ENCODE measurements at places on chromosomes 6 and 20.

DNA sequence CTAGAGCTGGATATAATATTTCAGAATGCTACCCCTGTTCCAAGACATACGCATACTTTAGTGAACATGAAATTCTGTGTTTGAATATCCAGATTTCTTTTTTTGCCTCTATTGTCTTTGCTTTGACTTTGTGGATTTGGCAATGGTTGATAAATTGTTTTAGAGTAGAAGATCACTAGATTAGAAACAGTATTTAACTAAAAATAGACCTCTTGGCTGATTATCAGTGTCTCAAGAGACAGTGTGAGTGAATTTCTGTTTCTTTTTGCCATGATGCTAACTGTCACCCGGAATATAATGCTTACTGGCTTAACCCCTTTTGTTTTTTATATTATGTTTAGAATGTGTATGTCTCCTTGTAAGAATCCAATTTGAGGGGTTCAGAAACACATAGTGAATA, 102.5 kb downstream of the PLCB1 start:
- peak; percentile 72 for DNase-seq

GRCh38 chr20:55760586-55760985, 244.7 kb downstream of the CBLN4 start:
- DNase-seq, result peak; percentile 90

- peak; percentile 13 for DNase-seq
Observed at GRCh38 chr6:30200551-30201281, 12.5 kb downstream of the TRIM26 start.

DNA sequence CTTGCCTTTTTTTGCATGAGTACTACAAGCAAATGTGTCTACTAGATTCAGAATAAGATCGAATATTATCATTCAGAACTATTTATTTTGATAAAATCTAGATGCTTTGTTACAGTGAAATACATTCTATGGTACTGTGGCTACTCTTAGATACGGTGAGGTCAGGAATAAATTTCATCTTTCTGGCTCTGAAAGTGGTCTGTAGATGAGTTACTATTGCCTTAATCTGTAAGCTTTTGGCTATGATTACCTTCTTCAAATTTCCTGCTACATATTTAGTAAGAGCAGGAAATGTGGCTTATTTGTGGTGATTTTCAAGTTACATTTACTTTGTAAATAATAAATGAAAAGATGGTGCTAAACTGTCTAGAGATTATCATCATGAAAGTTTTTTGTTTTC, 50.0 kb downstream of the SCAF8 start:
- no peak for DNase-seq

GRCh38 chr20:50528804-50529351, 18.7 kb downstream of the PTPN1 start:
- no peak for DNase-seq

DNA sequence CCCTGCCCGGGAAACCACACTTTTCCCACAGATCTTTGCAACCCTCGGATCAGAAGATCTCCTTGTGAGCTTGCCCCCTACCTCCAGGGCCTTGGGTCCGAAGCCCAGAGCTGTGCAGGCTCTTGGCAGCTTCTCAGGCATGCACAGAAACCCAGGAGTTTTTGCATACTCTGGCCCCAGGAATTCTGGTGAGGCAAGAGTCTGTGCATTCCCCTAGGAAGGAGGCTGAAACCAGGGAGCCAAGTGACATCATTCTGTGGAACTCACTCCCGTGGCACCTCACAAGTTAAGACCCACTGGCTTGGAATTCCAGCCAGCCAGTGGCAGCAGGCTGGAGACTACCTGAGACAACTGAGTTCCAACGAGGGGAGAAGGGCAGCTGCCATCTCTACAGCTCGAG, 100.1 kb downstream of the TNFRSF21 start:
- DNase-seq, result no peak

DNA sequence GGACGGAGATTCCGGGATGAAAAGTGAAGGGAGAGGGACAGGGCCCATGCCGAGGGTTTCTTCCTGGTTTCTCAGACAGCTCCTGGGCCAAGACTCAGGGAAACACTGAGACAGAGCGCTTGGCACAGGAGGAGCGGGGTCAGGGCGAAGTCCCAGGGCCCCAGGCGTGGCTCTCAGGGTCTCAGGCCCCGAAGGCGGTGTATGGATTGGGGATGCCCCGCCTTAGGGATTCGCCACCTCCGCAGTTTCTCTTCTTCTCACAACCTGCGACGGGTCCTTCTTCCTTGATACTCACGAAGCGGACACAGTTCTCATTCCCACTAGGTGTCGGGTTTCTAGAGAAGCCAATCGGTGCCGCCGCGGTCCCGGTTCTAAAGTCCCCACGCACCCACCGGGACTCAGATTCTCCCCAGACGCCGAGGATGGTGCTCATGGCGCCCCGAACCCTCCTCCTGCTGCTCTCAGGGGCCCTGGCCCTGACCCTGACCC, 55.0 kb upstream of the HLA-A start:
- peak; percentile 47 for DNase-seq

- DNase-seq, result no peak
Observed at GRCh38 chr6:168458101-168458500, 17.1 kb downstream of the SMOC2 start.

DNA sequence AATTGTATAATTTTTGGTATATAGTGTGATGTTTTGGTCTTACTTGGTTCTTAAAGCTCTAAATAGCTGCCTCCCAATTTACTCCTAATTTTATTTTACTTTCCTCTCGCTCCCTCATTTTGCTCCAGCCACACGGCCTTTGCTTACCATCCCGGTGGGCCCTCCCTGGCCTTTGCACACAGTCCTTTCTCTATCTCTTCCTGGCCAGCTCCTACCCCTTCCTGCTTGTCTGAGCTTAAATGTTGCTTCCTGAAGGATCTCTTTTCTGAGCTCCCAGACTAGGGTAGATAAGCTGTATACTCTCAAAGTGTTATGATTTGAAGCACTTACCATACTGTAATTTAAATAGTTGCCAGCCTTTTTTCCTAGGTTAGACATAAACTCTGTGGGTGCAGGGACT, 121.7 kb downstream of the UTRN start:
- DNase-seq, result no peak

- peak; percentile 72 for DNase-seq
Observed at GRCh38 chr6:26056583-26057350, 30.5 kb upstream of the HFE start.

GRCh38 chr20:36181934-36182603, 27.5 kb downstream of the EPB41L1 start:
- DNase-seq, result no peak

DNA sequence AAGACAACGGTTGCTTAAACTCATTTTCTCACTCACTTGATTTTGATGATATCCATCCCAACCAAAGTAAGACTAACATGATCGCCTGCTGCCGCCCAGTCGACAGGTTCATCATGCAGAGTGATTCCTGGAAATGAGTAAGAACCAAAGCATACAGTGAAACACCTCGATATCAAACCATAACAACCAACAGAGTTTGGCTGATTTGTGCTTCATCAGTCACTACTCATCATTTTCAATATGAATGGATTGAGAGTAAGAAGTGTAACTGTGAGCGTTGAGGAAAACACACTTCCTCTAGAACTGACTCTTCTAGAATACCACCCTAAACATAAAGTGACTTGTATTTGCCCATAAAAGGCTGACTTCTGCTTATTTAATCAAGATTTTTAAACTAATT, 29.2 kb upstream of the ALDH8A1 start:
- no peak for DNase-seq

DNA sequence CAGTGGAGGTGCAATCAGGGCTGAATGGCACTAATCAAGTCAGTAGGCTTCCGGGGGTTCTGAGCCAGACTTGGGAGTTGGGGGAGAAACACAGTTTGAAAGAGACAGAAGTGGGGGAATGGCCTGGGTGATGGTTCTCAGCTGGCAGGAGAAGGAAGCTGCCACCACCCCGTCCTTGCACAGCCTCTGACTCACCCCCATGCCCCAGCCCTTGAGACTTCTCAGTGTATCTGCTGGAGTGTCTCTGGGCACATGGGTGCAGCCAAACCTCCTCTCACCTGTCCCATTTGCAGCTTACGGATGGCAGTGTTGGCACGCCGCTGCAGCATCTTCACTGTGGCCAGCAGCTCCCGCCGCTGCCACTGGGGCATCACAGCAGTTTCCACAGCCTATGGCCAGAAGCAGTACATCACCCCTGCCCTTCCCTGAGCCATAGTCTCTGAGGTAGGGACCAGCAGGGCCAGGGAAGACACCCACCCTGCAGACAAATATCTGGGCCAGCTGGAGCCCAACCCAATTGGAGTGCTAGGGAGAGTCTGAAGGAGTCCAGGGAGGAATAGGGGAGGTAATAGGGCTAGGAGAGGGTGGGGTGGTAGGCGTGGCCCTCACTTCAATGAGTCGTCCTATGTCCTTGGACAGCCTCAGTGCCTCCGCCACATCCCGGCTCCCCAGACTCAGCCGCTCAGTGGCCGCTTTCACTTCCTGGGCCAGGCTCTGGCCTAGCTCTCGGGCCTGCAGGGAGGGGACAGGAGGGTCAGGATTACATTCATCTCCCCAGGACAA, 11.2 kb downstream of the AARS2 start:
- no peak for DNase-seq

DNA sequence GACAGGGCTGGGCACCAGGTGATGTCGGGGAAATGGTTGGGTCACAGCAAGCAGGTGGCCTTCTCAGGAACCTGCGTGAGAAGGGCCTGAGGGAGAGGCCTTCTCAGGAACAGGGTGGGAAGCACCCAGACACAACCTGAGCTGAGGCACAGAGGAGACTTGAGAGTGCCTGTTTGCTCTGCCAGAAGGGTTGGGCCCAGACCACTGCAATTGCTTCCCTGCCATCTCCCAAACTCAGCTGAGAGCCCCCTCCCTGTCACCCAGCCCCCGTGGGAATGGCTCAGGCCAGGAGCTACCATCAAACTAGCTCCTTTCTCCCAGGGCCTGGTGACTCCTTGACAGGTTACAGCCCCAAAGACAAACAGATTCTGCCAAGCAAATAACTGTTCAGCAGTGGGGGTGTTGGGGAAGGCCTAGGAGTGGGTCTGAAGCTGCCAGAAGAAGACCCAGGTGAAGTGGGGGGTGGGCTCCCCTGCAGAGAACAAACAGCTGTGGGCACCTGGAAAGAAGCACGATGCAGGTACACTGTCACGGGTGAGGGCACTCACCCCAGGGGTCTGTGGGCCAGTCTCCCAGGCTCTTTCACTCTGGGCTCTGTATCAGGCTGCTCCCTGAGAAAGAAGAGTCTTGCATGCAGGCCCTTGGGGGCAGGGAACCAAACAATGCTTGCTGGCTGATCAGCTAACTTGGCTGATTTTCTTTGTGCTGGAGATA, 30.4 kb upstream of the SPDEF start:
- no peak for DNase-seq

DNA sequence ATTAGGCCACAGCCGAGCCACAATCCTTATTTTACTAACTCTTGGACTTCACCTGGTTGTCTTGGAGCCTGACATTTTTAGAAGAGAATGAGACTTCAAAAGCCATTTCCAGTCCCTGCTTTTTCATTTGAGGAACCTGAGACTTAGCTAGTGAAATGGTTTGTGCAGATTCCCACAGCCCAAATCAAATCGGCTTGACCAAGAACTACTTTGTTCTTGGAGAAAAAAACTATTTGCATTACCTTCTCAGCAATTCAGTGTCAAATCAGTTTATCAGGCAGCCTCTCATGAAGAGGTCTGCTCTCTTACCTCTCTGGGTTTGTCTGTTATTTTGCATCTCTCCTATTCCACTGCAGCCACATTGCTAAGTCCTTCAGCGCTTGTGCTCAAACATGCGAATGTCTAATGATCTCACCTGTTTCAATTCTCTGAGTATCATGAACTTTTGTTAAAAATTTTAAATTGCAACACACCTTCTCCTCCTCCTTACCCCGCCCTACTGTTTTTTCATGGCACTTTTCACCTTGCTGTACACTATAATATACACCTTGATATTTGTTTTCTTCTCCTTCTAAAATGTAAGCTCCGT, 573 bp upstream of the IFNGR1 start:
- no peak for DNase-seq

- DNase-seq, result peak; percentile 41
Observed at GRCh38 chr6:38804358-38804757, 89.2 kb downstream of the DNAH8 start.

- DNase-seq, result no peak
Observed at GRCh38 chr6:36716476-36717093, 19.0 kb downstream of the RAB44 start.

DNA sequence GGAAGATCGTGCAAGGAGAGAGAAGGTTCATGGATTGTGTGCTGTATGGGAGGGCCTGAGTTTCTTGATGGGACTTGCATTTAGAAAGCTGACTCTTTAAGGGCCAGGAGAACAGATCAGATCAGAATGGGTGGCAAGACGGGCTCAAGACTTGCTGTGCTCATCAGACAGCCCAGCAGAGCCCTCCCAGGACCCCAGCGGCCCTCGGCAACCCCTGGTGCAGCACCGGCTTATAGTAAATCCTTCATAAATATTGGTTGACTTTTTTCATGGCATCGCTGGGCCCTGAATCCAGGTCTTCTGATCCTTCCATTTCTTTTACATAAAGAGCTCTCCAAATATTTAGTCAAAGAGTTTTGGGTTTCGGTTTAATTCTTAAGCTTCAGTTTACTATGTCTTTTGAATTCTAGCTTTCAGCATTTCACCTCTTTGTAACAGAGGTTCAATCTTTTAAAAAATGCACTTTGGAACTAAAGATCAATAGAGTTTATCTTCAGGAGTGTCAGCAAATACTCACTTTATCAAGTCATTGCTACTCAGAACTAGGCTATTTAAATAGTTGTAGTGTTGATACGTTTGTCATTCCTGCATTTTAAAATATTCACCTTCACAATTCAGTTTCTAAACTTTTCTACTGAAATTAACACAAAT, 205.6 kb downstream of the ZDHHC14 start:
- no peak for DNase-seq

DNA sequence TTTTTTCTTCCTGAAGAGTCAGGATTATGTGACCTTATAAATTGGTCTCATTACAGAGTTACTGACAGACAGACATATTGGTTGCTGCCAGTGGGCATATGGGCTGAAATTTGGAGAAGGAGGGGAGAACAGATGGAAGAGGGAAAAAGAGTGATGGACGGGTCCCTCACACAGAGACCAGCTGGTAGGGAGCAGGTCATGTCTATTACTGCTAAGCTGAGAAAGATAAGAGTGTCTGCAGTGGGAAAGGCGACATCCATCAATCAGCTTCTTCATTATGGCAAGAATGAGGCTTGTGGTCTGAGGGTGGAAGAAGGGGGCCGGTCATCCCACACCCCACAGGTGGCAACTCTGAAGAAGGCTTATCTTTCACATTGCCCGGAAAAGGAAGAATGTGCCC, 353.8 kb upstream of the RSPO3 start:
- no peak for DNase-seq

- DNase-seq, result no peak
Observed at GRCh38 chr20:47535088-47535487, 33.4 kb downstream of the NCOA3 start.

DNA sequence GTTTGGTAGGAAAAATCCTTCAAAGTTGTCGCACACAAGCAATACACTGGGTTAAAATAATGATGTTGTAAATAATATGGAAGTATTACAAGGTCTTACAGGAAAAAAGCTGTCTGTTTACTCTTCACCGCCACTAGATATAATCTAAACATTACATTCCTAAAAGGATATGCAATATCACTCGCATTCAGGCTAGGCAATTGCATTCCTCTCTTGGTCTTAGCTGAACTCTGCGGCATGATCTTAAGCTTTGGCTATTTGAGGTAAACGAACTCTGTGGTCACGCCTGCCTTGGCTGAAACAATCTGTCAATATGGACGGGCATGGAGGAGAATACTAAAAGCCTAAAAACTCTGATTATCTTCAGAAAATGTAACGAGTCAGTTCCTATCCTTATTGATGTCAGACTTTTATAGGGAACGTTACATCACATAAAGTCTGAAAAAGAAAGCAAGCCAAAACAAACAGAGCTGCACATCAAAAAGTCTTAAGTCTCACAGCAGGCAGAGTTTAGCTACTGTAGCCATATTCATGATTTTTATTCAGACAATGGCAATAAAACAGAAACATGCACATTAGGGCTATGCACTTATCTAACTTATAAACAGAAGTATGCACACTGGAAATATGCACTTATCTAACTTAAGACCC, 30.8 kb upstream of the FILIP1 start:
- DNase-seq, result peak; percentile 57
